ENCODE measurements at places on chromosomes 2 and 18.

GRCh38 chr2:189681903-189682302 lies 7.4 kb downstream of the ANKAR start:
- DNase-seq, result no peak

DNA sequence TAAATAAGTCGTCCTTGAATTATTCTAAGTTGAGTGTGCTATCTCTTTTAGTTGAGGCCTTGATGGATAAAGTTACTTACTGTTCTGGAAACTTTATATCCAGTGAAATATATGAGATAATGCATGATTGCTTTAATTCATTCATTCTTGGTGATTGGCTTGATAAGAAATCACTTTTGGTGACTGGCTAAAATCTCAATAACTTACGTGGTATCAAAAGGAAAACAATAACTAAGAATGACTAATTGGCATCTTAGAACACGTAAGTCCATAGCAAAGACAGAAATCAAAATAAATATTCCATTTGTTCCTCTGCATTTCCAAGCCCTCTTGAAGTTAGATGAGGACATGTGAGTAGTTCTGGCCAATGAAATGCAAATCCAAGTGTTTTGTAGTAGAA lies 251.6 kb downstream of the NUP35 start:
- no peak for DNase-seq

DNA sequence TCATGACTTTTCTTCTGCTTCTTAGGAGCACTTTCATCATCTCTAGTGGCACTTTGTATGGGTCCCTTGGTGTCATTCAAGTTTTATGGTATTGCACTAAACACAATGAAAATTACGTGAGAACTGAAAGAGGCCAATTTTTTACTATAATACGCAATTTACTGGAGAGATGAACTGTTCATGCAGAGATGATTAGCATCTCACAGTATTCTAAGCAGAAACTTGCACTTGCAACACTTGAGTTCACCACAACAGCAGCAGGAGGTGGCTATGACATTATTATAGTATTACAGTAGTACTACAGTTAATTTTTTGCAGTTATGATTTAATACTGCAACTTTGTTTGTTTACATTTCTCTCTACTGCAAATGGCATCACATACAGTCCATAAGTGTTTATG lies 793.1 kb upstream of the CRIM1 start:
- no peak for DNase-seq

DNA sequence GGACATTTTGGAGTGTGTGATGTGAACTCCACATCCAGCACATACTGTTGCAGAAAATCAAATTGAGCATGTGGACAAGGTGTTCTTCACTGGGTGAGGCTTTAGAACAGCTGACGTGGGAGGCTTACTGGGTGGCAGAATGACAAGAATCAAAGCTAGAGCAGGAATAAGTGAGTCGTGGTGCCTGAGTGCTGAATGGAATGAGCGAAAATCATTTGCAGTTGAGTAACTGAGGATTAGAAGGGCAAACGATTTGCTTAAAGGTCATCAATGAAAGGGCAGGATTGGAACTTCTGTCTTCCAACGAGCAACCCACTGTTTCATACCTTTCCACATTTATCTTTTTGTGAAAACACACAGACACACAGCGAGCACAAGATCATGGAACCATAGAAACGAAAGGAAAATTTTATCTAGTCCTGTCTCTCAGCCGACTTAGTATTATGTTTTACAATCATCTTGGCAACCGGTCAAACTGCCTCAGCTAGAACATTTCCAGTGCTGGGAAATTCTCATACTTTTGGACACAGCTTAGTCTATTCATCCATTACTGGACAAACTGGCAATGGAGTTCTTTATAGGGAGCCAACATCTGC lies 7.2 kb upstream of the DAW1 start:
- DNase-seq, result no peak

DNA sequence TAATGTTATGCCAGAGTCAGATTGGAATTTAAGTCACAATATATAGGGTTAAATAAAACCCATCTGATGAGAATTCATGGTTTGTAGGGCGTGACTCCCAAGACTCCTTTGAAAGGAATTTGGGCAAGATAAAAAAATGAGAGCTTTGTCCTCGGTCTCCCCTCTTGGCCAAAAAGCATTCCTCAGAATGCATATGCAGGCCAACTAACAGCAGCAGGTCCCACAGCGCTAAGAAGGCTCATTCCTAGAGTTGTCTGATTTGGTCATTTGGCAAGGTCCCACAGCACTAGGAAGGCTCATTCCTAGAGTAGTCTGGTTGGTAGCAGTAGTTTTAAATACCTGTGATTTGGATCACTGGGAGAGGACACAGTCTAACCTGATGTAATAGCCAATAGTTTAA lies 106.3 kb upstream of the B3GNT2 start:
- no peak for DNase-seq

- peak; percentile 61 for DNase-seq
Observed at GRCh38 chr2:27683390-27684071, 19.8 kb downstream of the SLC4A1AP start.

DNA sequence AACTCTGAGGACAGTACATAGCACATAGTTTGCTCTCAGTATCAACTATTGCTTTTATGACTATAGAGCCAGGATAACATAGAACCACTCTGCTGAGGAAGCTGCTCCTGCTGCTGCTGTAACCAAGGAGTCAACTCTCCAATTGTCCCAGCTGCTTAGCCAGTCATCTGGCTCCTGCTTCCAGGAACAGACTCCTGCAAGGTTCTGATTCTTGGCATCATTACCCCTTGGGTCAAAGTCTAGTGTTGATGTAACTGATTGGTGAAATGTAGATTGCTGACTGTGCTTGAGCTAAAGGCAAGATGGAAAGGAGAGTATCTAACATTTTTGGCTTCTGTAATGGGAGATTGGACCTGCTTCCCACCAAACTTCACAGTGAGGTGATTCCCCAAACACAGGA lies 261.9 kb upstream of the FSHR start:
- no peak for DNase-seq

- no peak for DNase-seq
Observed at GRCh38 chr2:226585130-226585561, 214.5 kb downstream of the IRS1 start.

GRCh38 chr2:205020673-205021072 lies 475.4 kb downstream of the PARD3B start:
- no peak for DNase-seq

DNA sequence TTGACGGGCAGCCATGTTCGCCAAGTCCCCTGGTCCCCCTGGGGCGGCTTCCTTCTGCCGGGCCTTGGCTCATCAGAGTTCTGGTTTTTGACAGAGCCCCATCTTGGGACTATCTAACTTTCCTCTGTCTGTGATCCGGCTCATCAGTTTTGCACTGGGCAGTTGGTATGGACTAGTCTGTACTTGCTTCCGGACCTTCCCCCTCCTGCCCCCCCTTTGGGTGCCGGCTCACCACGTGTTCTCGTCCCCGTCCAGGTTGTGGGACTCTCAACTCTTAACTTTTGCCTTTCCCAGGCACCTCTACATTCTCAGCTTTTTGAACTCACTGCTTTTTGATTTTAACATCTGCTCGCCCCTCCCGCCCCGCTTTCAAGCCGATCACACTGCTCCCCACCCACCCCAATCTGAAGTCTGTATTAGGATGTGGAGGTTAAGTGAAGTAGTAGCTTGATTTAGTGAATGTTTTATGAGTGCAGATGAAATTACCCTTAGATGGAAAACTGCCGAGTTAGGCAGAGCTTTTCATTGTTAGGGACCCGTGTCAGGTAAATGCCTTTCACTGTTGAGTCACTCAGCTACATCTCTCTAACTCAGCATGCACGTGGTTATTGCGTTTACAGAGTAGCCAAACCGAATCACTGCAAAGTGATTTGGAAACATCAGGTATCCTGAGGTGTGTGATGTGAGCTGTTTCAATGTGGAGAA lies 874 bp downstream of the WDR43 start:
- DNase-seq, result peak; percentile 44

DNA sequence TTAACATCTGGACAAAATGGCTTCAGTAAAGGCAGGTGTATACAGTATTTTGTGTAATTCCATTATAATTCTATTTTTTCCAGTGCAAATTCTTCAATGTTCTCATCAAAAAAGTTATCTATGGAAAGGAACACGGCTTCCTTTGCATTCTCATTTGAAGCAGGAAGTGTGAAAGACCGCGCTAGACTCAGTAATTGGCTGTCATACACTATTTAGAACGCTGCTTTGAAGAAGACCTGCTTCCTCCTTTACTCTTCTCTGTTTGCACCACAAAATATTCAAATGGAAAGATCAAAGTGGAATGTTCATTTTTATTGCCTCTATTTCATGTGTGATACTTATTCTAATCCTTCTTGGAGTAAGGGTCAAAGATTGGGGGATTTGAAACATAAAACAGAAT lies 883.7 kb downstream of the TSN start:
- DNase-seq, result no peak

- no peak for DNase-seq
Observed at GRCh38 chr2:13040043-13040442, 323.3 kb downstream of the TRIB2 start.

- DNase-seq, result no peak
Observed at GRCh38 chr2:147679955-147680531, 164.8 kb upstream of the ACVR2A start.

DNA sequence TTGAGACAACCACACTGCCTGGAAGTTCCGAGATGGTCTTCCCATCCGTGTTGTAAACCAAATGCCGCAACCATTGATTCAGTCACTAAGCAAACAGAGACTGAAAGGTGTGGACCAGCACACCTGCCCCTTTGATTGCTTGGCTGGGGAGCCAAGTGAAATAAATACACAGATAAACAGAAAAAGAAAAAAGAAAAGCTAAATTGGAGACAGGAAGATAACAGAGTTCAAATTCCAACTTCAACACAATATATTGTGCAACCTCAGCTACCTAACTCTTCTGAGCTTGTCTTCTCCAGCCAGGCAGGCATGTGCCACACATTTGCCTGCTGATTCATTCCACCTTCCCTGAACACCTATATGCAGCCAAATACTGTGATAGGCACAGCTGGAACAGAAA lies 110.9 kb downstream of the PID1 start:
- no peak for DNase-seq

DNA sequence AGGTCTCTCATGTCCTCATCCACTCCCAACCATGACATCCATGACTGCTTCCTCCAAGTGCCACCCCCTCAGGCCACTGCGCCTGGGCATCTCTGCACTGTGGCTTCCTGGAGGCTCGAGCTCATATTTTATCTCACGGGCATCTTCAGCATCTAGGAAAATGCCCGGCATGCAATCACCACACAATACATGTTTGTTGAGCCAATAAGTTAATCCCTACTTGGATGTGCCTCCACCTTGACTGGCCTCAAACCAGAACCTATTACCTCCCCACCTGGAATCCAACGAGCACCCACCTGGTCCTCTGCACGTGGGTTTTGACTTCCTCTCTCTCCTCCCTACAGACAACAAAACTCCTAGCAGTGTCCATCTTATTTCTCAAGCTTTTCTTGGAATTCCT lies 198.9 kb upstream of the REV1 start:
- DNase-seq, result no peak

DNA sequence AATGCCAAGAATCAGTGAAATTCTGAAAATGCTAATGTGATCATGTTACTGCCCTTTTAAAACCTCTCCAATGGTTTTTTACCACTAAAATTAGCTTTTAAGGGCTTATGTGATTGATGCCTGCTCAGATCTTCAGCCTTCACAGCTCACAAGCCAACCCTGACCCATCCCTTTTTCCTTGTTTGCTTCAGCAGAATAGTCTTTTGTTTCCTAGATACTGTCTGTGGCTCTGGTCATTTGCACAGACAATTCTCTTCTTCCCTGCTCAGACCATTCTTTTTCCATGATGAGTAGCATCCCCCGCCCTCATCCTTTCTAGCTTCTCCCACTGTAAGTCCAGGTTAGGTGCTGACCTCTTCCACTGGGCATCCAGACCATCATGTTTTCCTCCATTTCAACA lies 164.9 kb upstream of the NT5C1B start:
- no peak for DNase-seq

DNA sequence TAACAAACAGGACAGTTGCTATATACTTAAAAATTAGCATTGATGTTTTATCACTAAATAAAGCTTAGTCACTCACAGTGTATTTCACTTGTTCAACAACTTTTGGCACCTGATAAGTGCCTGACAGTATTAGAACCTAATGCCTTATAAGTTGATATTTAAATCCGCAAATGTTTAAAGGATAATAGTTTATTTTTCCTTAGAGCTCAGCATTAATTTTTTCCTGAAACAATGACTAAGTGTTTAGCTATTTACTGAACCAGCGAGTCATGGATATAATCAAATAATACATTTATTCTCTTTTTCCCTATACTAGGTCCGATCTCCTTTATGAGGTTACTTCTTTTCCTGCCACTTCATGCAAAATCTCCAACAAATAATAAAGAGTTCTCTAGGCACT lies 146.0 kb upstream of the PGAP1 start:
- no peak for DNase-seq

GRCh38 chr2:41445865-41446264 lies 602.0 kb upstream of the PKDCC start:
- DNase-seq, result no peak

- DNase-seq, result no peak
Observed at GRCh38 chr2:181054843-181055242, 74.4 kb downstream of the UBE2E3 start.

- no peak for DNase-seq
Observed at GRCh38 chr2:49021271-49021670, 133.0 kb downstream of the FSHR start.

- no peak for DNase-seq
Observed at GRCh38 chr2:97931858-97932225, 63.9 kb downstream of the TMEM131 start.

- DNase-seq, result no peak
Observed at GRCh38 chr2:127463155-127463991, 45.1 kb downstream of the PROC start.

GRCh38 chr2:49248506-49248905 lies 94.2 kb upstream of the FSHR start:
- peak; percentile 85 for DNase-seq

GRCh38 chr18:61697306-61697909 lies 195.4 kb downstream of the RNF152 start:
- DNase-seq, result no peak

DNA sequence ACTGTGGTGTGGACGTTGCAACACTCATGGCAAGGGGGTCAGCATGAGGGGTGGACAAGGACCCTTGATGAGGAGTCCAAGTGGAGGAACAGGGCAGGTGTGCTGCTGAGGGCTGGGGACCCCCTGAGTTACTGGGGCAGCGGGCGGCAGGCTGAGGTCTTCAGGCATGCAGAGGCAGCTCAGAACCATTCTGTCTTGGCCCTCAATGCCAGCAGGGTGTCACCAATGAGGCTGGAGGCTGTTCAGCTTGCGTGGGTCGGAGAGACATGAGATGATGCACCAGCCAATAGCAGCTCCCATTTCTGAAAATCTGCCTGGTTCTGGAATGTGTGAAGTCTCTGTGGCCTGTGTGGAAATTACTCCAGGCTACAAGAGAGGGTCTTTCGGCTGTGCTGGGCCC lies 105.4 kb downstream of the INHBB start:
- no peak for DNase-seq

DNA sequence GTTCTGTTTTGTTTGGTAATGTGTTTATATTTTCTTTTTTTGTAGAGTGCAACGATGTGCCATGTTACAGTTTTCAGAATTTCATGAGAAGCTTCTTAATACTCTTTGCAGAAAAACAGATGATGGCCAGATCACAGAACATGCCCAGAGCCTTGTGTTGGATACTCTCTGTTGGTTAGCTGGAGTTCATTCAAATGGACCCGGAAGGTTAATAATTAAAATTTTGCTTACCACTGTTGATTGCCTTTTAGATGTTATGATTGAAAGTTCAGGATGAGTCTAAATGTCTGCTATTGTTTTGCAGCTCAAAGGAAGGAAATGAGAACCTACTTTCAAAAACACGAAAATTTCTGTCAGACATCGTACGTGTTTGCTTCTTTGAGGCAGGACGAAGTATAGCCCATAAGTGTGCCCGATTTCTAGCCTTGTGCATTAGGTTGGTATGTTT lies 85.2 kb downstream of the BIRC6 start:
- no peak for DNase-seq

- no peak for DNase-seq
Observed at GRCh38 chr2:232210306-232210705, 168.2 kb upstream of the ALPP start.
